ENCODE measurements at places on chromosomes 11 and 22.

DNA sequence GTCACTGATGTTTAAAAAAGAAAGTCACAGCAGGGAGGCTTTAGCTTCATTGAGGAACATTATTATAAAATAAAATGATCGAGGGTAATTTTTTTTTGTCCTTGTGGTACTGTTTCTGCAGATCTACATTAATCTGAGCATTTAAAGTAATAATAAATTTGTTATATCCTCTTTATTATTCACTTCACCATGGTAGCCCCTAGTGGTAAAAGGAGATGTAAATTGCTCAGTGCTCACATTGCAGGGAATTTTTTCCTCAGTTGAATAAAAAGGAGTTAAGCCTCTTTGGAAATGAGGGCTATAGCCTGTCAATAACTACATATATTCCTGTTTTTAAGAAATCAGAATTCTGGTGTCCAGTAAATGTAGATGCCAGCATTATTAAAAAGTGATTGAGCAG lies 99.7 kb upstream of the VPREB1 start:
- DNase-seq, result no peak

GRCh38 chr22:46009730-46010129 lies 32.8 kb upstream of the WNT7B start:
- no peak for DNase-seq

GRCh38 chr11:40185793-40186192 lies 1273.7 kb downstream of the LRRC4C start:
- DNase-seq, result no peak

GRCh38 chr11:215581-216037 lies 8.1 kb downstream of the RIC8A start:
- peak; percentile 2 for DNase-seq

DNA sequence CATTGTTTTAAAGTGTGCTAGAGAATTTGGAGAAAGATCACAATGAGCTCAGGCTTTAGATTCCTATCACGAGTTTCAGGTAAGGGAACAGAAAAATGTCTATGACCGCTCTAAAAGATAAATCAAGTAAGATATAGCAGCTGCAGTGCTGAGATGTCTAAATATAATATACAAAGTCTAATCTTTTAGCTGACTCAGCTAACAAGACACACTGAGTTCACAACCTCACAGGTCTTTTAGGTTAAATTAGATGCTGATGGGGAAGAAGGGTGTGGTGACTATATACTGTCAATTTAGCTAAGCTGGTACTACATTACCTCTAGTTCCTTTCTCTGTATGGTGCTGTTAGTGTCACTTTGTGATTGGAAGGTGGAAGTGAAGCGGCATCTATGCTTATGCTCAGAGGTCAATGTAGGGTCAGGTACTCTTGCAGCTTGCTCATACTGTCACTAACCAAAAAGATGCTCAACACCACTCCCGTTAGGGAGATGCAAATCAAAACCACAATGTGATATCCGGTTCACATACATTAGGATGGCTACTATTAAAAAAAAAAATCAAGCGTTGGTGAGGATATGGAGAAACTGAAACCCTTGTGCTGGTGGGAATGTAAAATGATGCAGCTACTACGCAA lies 283.5 kb downstream of the SWAP70 start:
- no peak for DNase-seq

- DNase-seq, result no peak
Measured at GRCh38 chr22:24466716-24467328, 28.3 kb upstream of the UPB1 start.

DNA sequence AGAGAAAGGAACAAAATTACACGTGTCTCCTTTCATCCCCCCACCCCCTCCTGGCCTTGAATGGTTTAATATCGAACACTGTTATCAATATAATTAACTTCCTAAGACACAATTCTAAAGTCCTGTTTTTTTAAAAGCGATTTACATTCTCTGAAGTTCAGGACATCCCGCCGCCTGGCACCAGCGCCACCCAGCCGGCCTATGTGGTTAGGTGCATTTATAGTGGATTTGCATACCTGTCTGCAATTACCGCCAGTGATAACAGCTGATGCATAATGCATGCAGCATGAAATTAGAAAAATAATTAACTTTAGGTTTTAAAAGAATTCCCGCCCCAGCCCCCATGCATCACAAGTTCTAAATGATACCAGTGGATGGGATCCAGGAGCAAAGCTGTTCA lies 58.6 kb downstream of the MACROD1 start:
- DNase-seq, result no peak

GRCh38 chr11:45323601-45324249 lies 37.6 kb upstream of the SYT13 start:
- DNase-seq, result no peak

DNA sequence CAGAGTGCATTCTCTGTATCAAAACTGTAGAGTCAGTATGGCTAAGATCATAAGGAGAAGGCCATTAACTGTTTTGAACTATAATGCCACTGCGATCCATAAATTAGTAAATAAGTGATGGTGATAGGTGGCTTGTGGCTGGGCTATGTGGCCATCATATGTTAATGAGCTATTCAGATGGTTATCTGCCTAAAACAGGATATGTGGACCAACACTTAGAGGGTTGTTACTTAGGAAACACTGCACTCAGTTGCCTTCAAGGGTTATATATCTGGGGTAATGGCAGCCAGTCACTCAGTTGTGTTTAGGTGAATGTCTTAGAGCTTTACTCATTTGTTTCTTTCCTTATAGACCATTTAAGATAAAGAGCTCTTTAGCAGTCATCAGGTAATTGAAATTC lies 66.0 kb downstream of the PPP2R1B start:
- peak; percentile 42 for DNase-seq

DNA sequence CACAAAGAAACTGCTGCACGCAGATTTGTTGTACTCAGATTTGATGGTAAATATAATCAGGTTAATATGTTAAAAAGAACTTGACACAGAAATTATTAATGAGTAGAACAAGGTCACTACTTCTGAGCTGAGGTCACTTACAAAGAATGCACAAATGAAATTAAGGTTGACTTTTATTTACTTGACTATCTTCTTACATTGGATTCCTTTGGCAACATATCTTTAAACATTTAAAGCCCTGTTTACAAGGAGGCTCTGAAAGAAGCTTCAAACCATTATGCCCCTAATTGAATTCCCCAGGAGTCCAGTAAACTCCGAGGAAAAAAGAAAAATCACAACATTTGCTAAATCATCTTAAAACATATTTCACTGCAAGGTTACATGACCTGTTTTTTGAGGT lies 245.5 kb downstream of the SOX6 start:
- no peak for DNase-seq

GRCh38 chr22:48098243-48098920 lies 1335.9 kb downstream of the TBC1D22A start:
- DNase-seq, result peak; percentile 75

- DNase-seq, result no peak
Measured at GRCh38 chr11:17479284-17480214, 2.9 kb upstream of the ABCC8 start.

- DNase-seq, result no peak
Measured at GRCh38 chr11:132898021-132898420, 634.3 kb downstream of the OPCML start.

DNA sequence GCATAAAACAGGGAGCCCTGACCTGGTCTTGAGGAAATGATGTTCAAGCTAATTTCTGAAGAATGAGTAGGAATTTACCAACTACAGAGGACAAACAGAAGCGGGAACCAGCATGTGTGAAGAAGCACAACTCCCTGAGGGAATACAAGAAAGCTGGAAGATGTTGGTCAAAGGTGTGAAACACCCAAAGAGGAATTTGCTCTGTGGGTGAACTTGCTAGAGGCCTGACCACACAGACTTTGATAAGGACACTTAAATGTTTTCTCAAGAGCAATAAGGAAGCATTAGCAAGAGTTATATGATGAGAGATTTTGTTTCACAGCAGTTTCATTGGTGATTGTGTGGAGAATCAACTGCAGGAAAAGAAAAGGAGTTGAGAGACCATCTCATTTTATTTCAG lies 17.6 kb downstream of the SLC5A12 start:
- DNase-seq, result no peak

DNA sequence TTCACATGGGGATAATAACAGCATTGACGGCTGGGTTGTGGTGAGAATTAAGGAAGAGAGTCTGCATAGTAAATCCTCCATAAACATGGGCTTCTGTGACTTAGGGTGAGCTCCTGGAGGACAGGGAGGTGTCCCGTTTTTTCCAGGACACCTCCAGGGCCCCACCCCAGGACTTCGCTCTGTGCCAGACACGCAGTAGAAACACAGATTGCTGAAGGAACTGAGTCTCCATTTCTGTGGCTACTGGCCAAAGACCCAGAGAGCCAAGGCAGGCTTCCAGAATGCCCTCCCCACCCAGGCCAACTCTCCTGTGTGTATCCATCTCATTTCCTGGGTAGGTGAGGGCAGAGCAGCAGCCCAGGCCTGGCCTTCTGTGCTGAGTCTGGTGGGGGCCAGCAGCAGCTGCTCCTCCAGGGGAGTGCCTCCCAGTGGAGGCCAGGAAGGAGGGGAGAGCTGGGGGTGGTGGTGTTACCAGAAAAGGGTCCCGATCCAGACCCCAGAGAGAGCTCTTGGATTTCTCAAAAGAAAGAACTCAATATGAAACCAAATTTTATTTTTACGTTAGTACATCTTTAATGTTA lies 9.5 kb upstream of the RFPL3 start:
- no peak for DNase-seq

DNA sequence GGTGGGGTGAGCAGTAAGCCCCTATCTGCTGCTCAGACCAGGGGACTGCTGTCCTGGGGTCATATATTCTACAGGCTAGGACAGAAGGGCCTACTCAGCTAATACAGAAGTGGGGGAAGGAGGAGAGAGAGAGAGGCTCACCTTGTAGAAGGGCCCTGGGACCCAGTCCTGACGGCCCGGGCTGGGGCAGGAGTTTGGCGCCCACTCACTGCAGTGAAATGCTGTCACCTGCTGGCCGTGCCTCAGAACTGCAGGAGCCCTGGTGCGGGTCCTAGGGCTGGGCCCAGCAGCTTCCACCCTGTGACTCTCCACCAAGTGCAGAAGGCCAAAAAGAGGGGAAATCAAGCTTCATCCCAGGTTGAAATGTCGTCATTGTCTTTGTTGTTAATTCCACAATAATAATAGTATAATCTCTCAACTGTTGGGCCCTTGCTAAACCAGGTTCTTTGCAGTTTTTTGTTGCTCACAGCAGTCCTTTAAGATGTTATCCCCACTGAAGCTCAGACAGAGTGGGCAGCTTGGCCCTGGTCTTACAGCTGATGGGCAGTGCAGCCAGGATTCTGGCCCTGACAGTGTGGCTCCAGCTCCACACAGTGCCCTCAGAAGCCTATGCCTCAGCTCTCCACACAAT lies 29.6 kb downstream of the TRIM29 start:
- DNase-seq, result peak; percentile 41

DNA sequence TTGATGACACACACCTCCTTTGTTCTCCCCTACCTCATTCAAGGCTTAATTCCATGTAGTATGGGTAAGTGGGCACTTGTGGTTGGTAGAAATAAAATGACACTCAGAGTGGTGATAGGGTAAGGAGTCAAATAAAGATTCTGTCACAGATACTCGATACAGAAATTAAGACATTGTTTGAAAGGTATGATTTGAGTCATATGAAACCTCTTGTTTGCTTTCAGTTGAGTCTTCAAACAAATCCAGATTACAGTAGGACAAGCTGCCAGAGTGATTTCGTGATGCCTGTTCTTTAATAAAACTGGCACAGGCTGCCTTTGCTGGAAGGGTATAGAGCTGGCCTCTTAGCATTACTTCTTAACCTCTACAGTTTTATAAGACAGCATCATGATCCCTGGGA lies 182.4 kb downstream of the SPON1 start:
- DNase-seq, result no peak

DNA sequence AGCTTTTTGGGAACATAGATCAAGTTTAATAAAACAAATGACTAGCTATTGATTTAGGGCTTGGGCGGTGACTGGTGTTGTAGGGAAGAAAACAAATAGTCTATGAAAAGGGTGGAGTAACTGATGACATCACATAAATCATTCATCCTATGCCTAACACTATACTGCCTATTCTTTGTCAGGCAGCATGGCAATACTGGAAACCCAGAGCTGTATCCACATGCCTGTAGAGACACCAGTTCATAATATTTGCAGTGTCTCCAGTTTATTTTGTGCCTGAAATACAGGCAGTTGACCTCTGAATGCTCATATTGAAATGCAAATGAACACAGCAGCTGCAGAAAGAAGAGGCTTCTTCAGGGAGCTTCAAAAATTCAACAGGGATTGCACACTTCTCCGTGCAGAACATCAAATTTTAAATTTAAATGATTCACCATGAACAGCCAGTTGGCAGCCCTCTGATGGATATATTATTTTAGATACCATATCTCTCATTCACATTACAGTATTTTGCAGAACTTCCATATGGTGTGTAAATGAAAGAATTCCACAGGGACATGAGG lies 283.1 kb upstream of the CTSC start:
- no peak for DNase-seq

DNA sequence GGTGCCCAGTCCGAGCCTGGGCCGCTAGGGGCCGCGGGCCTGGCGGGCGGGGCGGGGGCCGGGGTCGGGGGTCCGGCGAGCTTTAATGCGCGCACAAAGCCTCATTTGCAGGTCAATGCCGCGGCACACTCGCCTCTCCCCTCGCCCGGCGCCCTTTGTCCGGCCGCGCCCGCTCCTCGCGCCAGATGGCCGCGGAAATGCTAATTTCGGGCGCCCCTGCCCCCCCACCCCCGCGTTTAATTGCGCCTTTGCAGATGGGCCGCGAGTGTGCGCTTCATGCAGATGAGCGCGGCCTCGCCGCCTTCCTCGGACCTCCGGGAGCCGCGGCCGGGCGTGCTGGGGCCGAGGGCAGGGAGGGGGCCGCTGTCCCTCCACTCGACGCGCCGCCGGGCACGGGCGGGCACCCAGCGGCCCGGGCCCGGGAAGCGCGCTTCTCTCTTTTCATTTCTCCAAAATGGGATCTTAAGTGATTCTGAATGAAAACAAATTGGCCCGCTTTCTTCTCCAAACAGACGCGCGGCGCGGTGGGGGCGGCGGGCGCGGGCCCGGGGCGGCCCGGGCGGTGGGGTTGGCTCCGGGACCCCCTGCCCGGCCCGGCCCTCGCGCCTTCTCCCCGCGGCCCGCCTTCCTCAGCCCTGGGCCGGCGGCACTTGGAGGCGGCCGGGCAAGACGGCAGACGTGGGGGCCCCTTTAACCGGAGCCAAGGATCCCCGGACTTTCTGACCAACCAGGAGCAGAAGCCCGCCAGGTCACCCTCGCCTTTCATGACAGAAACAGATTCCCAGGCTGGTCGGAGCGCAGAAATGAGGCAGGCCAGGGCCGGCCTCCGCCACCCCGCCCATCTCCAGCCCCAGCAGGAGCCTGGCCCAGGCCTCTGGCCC lies 22.9 kb downstream of the CDKN1C start:
- DNase-seq, result no peak

GRCh38 chr11:58924230-58924629 lies 15.1 kb upstream of the GLYATL1 start:
- DNase-seq, result no peak

- no peak for DNase-seq
Measured at GRCh38 chr22:49609207-49609876, 218.3 kb downstream of the BRD1 start.

GRCh38 chr11:56783448-56784041 lies 35.0 kb upstream of the OR9G4 start:
- DNase-seq, result no peak

- no peak for DNase-seq
Measured at GRCh38 chr11:94907226-94907625, 66.1 kb downstream of the CWC15 start.

All from GF-D8 (cell line).